ENCODE measurements at places on chromosomes 2 and 18.

- no peak for DNase-seq
Observed at GRCh38 chr2:207956771-207957170, 68.6 kb downstream of the PLEKHM3 start.

- no peak for DNase-seq
Observed at GRCh38 chr2:166841679-166842078, 46.6 kb upstream of the XIRP2 start.

GRCh38 chr2:27446057-27446456, 3.9 kb downstream of the KRTCAP3 start:
- no peak for DNase-seq

- DNase-seq: no peak
Observed at GRCh38 chr2:240983361-240983995, 14.9 kb upstream of the SNED1 start.

GRCh38 chr18:45374878-45375630, 240.2 kb upstream of the SLC14A2 start:
- DNase-seq: no peak

DNA sequence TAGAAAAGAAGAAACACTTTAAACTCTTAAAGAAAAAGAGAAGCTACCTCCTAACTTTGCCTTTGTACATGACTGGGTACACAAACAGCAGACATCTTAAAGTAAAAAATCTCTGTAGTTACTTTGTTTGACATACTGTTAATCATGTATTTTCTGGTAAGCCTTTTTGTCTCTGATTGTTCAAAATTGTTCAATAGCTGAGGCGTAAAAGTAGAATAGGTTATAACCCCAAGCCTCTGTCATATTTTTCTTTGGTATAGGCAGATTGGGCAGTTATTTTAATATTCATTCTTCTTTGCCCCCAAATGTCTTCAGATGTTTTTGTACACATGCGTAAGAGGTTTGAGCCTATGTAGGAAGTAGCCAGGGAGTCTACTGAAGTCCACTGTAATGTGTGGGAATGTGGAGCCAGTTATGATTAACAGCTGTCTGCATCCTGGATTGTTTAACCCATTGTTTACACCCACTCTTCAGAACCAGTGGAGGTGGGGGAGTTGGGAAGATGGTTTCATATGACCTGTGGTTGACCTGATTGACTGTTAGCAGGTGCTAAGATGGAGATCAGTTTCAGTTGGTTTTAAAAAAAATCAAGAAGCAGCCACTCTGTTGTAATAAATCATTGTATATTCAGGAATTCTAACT, 150.5 kb downstream of the TANC1 start:
- no peak for DNase-seq

DNA sequence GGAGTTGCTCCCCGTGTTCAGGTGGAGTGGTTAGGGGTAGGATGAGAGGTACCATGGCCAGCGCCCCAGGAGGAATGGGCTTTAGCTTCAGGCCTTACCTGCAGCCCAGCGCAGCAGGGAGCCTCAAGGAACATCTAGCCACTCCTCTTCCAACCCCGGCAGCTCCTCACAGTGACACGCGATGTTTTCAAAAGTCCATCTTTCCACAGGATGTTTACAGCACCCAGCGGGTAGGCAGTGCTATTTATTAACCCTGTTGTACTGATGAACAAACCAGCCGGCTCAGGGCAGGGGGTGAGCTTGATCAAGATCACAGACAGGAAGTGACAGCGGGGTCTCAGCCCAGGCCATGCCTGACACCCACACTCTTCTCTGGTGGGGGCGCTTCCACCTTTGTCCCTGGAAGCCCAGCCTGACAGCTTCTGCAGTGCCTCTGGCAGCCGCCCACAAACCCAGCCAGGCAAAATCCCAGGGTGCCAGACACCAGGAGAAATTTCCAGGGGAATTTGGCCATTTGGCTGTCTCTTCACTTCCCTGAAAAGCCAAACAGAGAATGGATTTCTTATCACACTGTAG, 18.4 kb upstream of the PRLH start:
- DNase-seq: no peak

DNA sequence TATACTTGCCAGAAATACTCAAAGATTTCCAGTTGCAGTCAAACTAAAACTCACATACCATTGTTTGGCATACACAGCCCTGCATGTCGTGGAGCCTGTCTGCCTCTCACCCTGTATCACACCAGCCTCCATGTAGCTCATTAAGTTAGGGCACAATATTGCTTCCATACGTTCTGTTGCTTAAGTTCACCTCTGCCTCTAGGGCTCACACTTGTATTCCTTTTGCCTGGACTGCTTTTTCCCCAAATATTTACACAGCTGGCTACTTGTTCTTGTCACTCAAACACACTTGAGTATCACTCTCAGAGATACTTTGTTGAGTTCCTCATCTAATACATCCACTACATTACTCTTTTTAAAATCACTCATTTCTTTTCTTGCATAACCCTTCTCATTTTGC, 83.1 kb downstream of the PTH2R start:
- DNase-seq: no peak

DNA sequence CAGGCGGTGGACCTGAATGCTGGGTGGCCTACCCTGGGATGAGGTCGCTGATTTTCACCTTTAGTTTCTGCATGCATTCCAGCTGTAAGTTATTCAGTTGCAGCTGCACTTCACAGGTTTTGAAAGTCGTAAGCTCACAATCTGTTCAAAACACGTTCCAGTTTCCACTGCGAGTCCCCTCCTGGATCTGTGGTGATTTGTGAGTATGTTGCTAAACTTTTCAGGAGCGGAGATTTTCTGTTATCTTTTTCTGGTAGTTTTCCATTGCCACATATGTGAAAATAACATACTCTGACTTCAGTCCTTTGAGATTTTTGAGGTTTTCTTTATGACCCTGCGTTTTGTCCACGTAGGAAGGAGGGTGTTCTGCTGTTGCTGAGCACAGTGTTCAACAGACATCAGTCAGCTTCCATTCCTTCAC, 102.1 kb downstream of the SNTG2 start:
- DNase-seq: peak; percentile 18

DNA sequence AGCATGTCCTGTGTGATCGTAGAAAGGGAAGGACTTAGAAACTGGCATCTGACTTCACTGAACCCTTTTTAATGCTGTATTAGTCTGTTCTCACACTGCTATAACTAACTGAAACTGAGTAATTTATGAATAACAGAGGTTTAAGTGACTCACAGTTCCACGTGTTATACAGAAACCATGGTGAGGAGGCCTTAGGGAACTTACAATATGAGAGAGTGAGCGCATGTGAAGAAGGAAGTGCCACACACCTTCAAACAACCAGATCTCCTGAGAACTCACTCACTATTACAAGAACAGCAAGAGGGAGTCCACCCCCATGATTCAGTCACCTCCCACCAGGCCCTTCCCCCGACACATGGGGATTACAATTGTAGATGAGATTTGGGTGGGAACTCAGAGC, 811.3 kb downstream of the CPS1 start:
- no peak for DNase-seq

DNA sequence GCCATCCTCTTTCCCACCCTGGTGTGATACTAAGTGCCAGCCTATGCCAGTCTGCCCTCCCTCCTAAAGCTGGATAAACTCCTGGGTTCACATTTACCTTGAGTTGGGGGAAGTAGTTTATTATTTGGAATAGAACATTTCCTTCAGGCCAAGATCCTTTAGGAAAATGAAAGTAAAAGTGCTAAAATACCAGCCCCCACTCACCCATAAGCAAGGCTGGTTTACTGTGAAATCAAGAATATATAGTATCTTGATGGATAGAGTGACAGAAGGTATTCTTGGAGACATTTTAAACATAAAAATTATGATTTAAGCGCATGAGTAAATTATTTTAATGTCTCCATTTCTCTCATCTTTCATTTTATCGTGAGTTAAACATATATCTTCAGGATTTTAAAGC, 27.1 kb downstream of the ZNF532 start:
- DNase-seq: no peak

GRCh38 chr2:236551471-236552211, 18.0 kb upstream of the ACKR3 start:
- DNase-seq: no peak

DNA sequence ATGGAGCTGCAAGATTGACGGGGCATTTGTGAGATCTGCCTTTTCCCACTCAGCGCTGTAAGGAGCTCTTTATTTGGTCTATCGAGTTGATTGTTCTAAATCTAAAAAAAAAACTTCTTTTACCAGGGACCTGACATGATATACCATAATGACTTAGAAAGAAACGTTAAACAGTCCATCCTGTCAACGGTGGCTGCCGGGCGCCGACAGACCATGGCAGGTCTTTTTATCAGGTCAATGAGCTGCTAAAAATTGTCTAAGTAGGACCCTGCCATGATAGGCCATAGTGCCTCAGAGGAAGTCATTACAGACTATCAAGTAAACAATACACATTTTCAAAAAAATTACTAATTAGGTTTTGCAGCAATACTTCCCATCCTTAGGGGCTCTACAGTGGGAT, 87.9 kb downstream of the KLHL14 start:
- no peak for DNase-seq

Data from brain (organoid and tissue), 16 donors.